ENCODE measurements at places on chromosomes 7 and 10.
A peak's percentile ranks its signal among the peaks of the same experiment; 100 is the strongest.

GRCh38 chr7:158351481-158351880 is 236.1 kb downstream of the PTPRN2 start:
- DNase-seq = no peak

DNA sequence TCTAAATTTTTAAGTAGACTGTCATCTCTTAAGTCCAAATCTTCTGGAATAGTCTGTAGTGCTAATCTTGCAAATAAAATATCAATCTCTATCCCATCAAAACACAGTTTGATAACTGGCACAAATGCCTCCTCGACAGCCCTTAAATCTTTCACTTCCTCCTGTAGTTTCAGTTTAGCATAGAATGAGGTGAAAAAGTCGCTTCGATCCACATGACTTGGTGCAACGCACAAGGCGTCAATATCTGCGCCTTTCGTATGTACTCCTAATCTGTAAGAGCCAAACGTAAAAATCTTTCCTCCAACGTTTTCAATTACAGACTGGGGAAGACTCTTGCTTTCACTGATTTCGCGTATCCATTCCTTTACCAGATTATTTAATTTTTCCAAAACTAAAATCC is 603 bp downstream of the PAPOLB start:
- DNase-seq = no peak

- peak; percentile 34 for DNase-seq
These were observed 14.7 kb upstream of the SEC61G start for GRCh38 chr7:54773472-54774399.

GRCh38 chr7:137820156-137820555 is 26.6 kb downstream of the DGKI start:
- DNase-seq = no peak

DNA sequence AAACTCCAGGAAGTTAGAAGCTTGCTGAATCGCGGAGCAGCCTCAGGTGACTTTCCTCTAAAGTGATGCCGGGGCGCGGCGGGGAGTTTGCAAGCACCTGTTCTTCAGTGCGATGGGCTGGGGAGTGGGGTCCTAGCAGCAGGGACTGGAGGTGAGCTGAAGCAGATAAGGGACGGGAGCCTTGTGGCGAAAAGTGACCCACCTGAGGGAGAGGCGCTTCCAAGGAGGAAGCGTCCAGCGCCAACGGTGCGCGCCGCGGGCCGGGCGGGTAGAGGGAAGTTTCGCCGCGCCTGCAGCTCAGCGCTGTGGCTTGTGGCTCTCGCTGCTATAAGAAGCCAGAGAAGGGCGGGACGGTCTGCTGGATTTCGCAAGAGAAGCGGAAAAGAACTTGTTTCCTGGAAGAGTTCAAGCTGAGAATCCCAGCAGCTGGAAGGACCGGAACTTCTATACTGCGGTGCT is at the start of gene STEAP4:
Gene STEAP4, minus strand, starts transcription at position 305 of the 459 bp plus-strand sequence. CDS start 22,625 bp downstream, outside the sequence.
- DNase-seq = no peak

DNA sequence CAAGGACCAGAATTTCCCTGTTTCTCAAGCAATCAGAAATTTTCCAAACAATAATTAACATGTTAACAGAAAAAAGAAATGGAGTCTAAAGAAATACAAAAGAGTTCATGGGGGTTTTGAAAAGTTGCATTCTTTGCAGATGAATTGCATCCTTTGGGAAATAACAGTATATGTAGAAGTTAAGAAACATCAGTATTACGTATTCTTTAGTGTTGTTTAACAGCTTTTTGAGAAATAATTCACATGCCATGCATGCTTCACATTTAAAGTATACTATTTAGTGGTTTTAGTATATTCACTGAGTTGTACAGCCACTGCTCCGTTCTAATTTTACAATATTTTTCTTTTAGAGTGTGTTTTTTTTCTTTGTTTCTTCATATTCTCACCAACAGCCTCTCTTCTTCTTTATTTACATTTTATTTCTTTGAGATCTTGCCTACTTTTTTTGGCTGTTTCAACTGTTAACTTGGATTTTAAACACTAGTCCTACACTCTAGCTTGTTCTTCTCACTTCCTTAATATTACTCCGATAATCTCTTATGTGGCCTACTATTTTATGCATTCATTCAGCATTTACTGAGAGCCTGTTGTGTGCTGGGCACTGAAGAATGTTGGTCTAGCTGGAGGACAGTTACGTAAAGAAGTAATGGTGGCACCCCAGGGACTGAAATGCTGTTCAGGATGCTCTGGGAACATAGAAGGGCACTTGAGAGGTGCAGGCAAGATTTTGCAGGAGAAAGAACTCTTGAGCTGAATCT is 330.1 kb downstream of the EXOC4 start:
- no peak for DNase-seq

DNA sequence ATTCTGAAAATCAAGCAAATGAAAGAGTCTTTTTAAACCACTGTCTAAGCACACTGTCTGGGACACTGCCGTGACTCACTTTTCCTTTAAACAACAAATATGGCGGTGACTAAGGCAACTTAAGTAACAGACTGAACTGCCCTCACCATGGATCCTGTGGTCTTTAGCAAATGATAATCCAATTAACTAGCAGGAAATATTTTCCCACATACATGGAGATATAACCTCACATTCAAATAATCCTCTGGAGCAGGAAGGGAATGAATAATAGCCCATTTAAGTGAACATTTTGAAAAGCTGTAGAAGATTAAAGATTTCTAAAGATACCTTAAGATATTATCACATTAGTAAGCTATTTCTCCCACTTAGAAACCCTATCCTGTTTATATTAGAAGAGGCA is 40.3 kb upstream of the LRRC17 start:
- DNase-seq = no peak

DNA sequence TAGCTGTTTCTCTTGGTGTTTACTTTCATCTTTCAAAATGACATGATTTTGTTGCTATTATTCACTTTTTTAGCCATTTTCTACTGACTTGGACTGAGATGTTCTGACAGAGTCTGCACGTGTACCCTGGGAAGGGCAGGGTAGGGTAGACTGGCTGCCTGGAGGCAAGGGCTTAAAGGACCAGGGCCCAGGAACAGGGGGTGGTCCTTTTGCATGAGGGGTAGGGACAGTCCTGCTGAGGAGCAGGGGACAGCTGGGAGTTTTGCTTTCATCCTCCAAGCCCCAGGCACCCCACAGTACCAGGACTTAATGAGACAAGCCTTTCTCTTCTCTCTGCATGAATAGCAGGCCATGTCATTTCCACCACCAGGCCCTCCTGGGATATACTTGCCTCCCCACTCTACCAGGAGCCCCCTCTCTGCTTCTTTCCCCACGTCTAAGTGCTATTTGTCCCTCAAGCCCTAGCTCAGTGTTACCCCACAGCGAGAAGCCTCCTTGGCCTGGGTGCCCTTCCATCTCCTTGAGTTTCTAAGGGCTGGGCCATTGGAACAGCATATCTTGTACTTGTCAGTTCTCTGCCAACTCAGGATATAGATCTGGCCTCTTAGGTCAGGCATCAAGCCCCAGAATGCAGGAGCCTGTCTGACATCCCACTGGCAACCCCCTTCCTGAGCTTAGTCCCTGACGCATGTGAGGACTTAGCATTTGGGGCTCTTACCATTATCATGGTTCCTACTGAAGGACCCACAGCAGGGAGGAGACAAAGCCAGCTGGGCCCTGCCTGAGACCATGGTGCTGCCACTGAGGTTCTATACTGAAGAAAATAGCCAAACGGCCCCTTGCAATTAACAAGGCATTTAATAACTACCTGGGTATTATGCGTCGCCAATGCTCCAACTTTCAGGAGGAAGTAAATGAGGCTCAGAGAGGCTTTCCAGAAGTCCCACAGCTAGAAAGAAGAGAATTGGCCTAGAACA is 78.4 kb upstream of the UNC5B start:
- DNase-seq = no peak

DNA sequence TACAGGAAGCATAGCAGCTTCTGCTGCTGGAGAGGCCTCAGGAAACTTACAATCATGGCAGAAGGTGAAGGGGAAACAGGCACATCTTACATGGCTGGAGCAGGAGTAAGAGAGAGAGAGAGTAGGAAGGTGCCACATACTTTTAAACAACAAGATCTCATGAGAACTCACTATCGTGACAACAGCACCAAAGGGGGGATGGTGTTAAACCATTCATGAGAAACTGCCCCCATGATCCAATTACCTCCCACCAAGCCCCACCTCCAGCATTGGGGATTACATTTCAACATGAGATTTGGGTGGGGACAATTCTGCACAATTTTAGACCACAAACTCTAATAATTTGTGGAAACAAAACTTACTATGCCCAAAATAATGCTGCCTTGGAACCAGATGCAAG is 16.8 kb upstream of the ARMC3 start:
- no peak for DNase-seq

GRCh38 chr7:100888988-100889750 is at the start of gene UFSP1:
Gene UFSP1 (minus strand): TSS chr7:100889715. CDS start chr7:100889271, 444 bp downstream.
- no peak for DNase-seq

DNA sequence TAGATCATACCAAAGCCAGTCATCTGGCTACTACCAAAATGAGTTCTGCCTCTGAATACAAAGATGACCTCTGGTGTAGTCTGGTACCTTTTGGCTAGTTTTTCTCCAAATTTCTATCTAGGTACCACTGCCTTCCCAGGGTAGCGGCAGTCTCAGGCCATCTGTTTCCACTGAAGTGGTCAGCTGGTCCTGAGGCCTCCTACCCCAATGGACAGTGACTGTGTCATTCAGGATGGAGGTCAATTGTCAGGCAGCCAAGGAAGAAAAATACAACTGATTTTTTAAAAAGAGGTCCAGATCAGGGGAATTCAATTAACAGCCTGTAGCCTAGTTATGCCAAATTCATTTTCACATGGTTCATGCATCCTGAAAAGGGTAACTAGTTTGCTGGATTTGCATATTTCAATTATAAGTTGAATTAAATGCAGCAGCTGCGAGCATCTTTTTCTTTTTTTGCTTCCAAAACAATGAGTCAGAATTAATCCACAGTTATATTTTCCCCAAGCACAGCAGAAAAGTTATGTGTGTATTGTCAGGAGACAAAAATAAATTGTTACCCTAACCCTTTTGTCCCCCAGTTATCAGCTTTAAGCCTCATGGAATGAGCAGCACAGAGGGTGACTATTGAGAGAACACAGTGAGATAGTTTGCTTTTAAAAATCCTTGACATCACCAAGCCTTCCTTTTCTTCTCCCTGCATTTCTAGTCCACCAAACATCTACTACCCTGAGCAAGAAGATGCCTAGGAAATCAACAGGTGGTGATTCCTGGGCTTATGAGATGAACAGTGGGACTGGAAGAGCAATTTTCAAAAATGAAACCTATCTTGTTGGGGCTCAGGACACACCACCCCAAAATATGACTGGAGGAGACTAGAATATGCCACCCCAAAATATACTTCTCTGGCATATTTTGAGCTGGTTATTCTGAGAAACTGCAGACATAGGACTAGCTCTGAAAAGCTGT is 27.7 kb downstream of the BCCIP start:
- no peak for DNase-seq

DNA sequence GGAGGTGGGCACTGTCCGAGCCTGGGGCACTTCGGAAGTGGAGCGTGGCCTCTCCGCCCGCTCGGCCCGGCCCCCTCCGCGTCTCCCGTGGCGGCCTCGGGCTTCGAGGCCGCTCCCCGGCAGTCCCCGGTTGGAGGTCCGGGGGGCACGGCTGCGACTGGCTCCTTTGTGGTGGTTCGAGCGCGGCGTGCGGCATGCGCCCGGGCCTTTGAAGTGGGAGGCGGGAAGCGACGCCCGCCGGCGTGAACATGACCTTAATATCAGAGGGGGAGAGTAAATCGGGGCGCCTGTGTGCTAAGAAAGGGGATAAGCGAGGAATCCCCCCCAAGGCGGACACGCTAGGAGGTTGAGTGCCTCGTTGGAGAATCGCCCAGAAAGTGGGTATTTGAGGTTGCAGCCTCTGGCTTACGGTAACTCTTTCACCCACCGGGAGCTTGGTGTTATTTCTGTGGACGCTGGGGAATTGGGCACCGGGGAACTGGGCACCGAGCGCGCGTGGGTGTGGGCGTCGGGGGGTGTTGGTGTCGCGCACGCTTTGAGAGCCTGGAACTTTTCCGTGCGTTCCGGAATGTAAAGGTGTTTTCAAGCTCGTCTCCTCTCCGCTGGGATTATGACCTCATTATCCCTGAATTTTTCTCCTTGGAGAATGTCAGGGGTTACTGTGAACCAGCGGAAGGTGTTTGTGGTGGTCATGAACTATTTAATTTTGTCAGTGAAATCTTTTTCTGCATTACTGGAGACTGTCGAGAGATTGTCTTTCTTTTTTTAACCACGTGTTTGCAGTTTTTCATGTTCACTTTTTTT is 660 bp downstream of the SUV39H2 start:
- no peak for DNase-seq

- no peak for DNase-seq
These were observed 52.9 kb upstream of the IGFBP3 start for GRCh38 chr7:45973725-45974532.

- DNase-seq = no peak
These were observed 285.1 kb upstream of the PFKP start for GRCh38 chr10:2782265-2782664.

DNA sequence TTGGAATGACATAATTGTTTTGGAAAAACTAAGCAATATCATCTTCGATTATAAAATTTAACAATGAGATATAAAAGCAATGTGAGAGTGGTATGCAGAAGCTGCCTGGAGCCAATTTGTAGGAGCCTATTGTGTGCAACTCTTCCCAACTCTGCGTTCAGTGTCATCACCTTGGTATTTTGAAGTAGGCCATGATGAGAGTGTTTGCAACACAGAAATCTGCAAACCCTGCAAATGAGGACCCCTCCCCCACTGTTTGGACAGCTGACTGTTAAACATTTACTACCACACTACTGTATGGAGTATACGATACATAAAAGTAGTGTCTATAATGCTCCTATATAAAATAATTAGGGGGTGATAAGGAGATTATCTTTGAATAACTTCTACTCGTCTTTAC is 531.3 kb downstream of the ATRNL1 start:
- DNase-seq = no peak

GRCh38 chr10:110137142-110137545 is 70.3 kb upstream of the MXI1 start:
- peak; percentile 38 for DNase-seq

DNA sequence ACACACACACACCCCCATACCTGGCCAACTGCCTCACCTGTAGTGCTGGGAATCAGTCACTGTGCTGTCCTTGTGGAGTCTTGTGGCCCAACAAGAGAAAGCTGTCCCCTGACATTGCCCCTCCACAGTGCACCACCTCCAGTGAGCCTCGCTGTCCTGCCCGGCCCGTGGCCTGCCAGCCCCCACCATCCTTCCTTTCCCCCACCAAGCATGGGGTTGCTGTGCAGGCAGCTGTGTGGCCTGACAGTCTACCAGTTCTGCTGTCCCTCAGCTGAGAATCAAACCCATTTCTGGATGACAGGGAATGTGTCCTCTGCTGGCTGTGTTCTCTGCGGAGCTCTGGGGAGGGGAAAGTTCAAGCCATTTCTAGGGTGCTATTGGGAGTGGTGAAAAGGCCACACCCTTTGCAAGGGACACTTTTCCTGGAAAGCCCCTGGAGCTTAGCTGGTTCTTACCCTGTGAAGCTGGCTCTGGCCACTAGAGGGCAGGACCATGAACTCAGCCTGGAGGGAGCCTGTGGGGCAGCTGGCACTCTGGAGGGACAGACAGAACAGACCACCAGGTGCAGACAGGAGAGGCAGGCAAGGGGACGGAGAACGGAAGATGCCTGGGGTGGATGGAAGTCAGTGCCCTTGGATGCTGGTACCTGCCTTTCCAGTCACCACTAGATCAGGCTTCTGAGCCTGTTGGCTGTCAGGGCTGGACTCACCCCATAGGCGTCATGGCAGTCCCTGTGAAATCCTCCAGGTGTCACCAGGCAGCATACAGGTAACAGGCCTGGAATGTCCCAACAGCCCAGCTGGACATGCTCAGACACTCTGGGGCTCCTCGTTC is 10.5 kb upstream of the MTPAP start:
- peak; percentile 77 for DNase-seq

- no peak for DNase-seq
These were observed 11.6 kb upstream of the FFAR4 start for GRCh38 chr10:93554760-93555432.
